ENCODE measurements at places on chromosomes 5 and 9.
A peak's percentile ranks its signal among the peaks of the same experiment; 100 is the strongest.

DNA sequence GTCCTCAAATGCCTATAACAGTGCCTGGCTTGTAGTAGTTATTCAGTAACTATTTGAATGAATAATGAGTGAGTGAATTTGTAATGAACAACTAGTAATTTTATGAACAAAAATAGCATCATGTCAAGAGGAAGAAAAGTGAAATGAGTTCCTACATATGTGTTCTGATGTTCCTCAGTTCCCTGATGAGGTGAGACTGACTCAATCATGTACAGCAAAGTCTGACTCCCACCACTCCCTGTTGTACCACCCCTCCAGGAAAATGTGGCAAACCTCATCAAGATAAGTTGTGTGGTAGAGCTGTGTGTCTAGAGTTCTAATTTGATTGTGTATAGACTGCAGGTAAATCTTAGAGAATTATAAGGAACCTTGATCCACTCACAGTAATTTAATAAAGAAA lies 201.6 kb downstream of the GOLPH3 start:
- DNase-seq, result no peak

GRCh38 chr5:85334-85995 lies 6.5 kb upstream of the PLEKHG4B start:
- no peak for DNase-seq

GRCh38 chr9:107363516-107364152 lies 80.6 kb downstream of the RAD23B start:
- no peak for DNase-seq

DNA sequence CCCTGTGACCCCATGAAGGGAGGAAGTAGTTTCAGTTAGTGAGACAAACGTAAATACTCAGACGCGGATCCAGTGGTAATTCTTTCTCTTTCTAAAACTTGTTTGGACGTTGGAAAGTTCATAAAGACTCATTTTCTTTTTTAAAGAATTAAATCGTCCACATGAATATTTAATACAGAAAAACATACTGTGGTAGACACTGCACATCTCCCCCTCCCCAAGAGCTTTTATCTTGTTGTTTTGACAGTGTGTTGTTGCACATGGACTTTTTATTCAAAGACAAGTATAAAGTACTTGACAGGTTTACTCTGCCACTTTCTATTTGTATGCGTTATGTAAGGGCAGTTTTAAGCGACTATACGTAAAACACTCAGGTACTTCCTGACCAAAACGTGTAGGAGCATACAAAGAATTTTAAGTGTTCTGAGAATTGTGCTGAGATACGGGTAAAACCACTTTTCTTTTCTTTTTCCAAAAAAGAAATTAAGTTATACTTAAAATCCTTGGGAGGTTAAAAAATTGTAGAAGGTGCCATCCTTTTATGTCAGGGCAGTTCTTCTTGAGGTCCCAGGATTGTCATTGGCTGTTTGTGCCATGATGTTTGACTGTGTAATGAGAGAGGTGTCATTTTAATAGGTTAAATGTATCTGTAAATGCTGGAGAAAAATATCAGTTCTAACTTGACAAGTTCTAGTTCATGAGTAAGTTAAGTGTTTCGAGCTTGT lies 1.3 kb downstream of the NIPBL start:
- peak; percentile 49 for DNase-seq

DNA sequence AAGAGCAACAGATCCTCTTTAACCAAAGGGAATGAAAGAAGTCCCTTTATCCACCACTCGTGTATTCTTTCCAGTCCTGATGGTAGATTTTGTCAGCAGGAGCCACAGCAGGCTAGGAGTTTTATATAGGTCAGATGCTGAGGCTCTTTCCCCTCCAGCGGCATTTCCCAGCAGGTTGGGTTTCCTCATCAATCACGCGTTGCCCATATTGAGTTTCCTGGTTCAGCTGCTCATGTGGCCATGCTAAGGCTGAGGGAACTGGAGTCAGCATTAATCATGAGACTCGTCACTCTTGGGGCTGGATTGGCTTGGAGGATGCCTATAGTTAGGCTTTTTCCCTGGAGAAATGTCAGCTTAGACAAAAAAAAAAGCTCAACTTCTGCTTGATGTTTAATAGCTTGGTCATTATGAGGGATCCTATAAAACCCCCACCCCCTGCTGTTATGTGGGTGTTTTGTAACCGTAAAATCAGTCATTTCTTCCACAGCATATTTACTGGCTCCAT lies 193.4 kb upstream of the GAS1 start:
- DNase-seq, result no peak

- DNase-seq, result no peak
Observed at GRCh38 chr9:136697146-136697820, 10.0 kb upstream of the AGPAT2 start.

- DNase-seq, result no peak
Observed at GRCh38 chr9:134733480-134734232, 92.1 kb downstream of the COL5A1 start.

DNA sequence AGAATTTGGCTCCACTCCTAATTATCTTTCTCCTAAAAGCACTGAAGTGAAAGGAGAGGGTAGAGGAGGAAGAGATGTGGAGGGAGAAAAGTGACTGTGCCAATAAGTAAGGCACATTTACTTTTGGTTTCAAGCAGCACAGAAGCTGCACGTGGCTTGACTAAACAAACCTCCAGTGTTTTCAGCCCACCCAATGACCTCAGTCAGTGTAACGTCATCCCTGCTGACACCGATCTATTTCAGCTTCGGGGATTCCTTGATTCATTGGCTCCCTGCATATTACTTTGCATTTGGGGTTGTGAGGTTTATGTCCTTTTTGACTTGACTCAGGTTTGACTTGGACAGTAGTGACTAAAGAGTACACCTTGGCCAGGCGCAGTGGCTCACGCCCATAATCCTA lies 35.6 kb upstream of the NIM1K start:
- no peak for DNase-seq

- DNase-seq, result no peak
Observed at GRCh38 chr5:59134471-59135163, 551.7 kb downstream of the RAB3C start.

DNA sequence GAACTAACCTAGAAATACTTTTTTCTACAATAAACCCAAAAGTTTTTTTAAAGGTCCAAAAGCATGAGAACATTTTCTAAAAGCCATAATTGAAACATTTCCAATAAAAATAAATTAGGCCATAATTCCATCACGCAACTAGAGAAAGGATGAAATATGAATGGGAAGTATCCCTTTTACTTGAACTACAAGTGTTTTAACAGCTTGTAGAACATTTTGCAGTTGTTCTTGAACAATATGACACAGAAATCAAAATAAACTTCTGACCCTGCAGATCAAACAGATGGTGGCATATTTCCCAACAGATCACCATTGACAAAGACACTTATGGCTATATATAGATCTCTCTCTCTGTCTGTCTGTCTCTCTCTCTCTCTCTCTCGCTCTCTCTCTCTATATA lies 624.4 kb downstream of the PSAT1 start:
- DNase-seq, result no peak

Data from NCI-H446 treated with DMSO at 0.1 percent for 48 hours (cell line).